ENCODE measurements at places on chromosomes 2 and 18.

DNA sequence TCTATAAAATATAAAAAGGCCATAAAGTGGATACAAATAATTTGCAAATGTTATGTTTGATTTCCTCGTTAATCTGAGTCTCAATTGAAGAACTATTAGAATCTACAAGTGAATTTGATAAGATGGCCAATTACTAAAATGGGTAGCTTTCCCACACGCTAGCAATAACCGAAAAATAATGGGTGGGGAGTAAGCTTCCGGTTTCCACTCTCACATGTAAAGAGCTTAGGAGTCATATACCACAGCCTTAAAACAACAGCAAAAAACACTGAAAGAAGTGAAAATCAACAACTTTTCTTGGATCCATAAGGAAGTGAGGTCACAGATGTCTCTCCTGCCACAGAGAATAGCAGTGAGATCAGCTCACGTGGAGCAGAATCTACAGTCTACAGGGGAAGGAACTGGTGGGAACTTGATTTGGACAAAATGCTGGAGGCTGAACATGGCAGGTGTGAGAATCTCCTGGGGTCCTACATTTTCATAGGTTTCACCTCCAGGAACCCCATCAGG lies 18.6 kb downstream of the THAP4 start:
- no peak for DNase-seq

- no peak for DNase-seq
Measured at GRCh38 chr2:134917888-134918525, 615 bp upstream of the CCNT2 start.

DNA sequence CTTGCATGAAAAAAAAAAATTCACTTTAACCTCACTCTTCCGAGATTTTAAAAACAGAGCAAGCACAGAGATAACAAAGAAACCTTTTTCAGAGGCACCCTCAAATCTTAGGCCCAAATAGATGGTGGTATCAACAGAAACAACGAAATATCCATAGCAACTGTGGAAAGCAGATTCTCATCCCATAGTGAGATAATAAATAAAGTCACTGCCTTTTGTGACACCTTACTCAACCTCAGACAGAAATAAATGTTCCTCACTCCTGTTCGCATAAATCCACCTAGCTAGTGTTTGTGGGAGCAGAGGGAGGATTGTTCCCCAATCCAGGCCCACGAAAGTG lies 60.9 kb upstream of the RTN4 start:
- no peak for DNase-seq

- DNase-seq = peak; percentile 65
Measured at GRCh38 chr2:172153156-172153555, 50.5 kb upstream of the DLX2 start.

DNA sequence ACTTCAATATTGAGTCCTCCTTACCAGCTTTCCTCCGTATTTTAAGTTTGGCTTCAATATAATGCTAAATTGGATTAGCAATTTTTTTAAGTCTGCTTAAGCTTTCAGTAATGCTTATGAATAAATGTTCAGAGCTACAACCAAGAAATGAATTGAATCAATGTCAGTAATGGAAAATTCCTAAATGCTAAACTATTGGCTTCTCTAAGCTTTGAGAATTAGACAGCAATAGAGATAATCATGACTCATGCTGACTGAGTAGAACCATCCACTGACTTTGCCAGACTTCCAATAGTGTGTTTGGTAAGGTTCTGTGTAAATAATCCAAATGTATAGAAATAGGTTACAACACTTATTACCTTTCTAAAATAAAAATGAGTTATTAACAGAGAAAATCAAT lies 8.9 kb upstream of the PDE1A start:
- DNase-seq = no peak

DNA sequence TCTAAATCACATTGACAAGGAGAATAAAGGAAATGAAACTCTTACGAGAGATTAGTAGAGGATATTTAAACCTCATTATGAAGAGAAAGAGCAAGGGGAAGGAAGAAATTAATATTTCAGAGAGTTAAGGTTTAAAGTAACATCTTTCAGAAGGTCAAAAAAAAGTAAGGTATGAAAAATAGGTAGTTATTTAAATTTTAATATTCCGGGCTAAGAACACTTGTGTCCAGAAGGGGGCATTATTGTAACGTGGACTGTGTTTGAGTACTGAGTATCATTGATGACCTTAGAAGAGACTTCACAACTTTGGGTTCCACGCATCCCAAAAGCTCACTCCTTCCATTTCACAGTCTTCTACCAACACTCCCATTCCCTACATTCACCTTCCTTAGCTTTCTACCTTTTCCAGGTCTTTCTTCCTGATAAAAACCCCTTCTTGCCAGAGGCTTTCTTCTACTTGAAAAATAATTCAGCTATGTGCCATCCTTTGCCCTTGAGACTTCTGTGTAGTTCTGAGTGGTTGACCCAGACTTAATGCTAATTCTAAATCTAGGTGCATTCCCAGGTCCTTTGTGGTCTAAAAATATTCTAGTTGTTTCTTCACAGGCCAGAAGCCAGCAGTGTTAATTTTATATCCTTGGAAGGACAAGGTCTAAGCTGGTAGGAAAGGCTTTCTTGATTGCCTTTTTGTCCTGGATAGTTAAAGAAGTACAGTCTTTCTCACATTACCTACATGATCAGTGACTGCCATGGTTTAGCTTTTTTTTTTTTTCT lies 16.5 kb downstream of the DYNC1I2 start:
- peak; percentile 53 for DNase-seq

GRCh38 chr2:192749611-192750200 lies 555.0 kb upstream of the TMEFF2 start:
- no peak for DNase-seq

GRCh38 chr2:172848519-172848918 lies 112.9 kb downstream of the RAPGEF4 start:
- no peak for DNase-seq

- no peak for DNase-seq
Measured at GRCh38 chr2:179694963-179695362, 166.4 kb downstream of the ZNF385B start.

DNA sequence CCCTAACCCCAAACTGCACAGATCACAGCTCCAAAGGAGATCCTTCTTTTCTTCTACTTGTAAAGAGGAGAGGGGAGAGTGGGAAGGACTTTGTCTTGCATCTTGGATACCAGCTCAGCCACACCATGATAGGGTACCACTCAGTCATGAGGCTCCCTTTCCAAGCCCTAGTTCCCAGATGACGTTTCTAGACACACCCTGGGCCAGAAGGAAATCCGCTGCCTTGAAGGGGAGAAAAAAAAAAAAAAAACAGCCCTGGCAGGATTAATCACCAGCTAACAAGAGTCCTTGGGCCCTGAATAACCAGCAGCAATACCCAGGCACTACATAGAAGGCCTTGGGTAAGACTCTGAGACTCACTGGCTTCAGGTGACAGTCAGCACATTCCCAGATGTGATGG lies 36.9 kb downstream of the ST8SIA3 start:
- no peak for DNase-seq

DNA sequence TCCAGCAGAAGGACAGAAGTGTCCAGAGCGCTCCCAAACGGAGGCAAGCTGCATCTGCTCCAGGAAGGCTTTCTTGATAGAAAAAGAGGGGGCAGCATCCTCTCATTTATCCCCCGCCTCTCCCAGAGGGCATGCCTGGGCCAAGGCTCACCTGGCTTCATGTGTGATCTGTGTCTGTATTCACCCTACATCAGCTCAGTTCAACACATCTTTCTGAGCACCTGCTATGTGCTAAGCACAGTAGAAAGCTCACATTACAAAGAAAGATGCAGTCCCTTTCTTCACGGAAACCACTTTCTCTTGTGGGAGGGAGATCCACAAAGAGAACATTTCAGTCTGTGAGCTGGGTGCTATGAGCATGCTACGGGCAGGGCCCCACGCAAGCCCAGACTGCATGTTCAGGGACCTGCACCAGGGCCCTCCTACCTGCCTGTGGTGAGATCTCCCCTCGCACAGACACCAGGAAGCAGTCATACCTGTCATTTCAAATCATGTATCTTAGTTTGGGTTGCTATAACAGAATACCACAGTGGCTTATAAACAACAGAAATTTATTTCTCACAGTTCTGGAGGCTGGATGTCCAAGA lies 90.7 kb downstream of the PDCL3 start:
- no peak for DNase-seq

GRCh38 chr2:64846177-64846576 lies 143.0 kb upstream of the SLC1A4 start:
- no peak for DNase-seq

DNA sequence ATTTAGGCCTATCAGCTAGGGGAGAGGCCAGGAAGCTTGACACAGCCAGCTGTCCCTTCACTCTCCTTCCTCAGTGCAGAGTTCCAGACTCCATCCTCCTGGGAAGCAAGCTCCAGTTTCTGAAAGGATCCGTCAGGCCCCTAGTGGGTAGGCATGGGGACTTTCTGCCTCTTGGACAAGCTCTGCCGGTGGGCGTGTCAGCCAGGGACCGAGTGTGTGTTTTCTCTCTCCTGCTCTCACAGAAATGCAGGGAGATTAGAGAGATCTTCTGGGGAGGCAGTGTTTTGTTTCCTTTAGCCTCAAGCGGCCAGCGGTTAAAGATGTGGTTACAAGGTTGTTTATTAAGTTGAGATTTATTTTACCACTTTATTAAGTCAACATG lies 29.9 kb upstream of the OTOS start:
- DNase-seq = no peak

- DNase-seq = no peak
Measured at GRCh38 chr18:5998907-5999306, 103.6 kb upstream of the TMEM200C start.

DNA sequence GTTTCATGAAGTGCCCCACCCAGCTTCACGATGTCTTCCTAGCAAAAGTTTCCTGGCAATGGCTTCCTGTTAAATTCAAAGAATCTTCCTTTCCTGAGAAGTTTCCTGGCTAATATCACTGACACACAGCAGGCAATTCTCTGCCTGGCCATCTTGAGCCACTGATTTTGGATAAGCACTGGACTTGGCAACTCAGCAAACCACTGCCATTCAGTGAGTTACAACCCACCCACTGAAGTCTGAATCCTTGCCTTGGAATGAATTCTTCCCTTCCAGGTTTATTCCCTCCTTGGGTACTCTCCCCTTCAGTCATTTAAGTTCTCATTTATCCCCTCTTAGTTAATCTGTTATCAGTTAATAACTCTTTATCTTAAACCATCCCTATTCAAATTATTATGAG lies 426.0 kb downstream of the MBD2 start:
- DNase-seq = no peak

DNA sequence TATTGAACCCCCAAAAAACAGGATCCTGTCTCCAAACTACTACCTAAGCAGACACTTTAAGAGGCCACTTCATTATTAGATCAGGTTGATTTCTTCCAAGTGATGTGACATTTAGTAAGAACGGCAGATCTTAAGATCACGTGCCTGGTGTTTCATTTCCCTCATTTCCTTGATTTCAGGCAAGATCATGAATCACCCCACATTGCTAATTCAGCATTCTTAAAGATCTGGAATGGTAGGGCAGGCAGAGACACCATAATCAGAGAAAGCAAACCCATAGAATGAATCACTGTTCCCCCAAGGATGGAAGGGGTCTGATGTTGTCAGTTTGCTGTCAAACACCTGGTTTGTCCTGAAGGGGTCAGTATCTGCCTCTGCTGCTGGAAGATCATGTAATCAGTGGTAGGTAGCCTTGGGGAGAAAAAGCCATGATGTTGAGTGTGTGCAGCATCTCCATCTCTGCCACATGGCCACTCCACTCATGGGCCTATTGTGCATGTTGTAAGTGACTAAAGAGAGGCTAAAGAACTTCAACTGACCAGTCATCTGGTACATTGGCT lies 133.9 kb downstream of the ARHGAP15 start:
- DNase-seq = peak; percentile 20

- DNase-seq = no peak
Measured at GRCh38 chr2:228866781-228867180, 404.3 kb downstream of the PID1 start.

DNA sequence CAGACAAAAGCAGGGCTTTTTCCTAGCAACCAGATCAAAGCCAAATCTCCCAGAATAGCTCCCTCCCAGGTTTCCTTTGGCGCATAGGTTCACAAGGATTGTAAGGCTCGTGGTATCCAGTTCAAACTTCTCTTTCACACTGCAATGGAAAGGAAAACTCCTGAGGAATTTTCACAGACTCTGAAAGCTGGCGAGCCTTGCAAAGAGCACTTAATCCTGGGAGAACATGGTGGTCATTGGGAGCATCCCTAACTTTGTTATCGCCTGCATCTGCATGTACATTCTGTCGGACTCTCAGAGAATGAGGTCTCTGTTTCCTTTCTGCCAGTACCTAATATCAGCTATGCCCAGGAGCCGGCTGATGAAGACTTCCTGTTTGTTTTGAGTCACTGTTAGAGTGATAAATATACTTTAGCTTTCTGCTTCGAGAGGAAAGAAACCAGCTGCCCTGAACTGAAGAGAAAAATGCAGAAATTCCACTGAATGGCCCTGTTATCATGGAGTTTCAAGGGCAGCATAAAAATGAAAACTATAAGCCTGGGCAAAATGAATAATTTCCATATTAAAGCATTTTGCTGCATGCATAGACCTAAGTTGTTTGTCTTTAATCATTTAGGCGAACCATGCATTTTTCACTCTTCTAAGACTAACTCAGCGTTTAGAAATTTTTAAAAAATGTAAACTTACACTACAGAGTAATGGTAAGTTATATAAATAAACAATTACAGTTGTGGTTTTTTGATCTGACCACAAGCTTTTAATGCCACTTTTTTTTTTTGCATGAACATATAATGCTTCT lies 76.4 kb upstream of the ZEB2 start:
- DNase-seq = peak; percentile 77

DNA sequence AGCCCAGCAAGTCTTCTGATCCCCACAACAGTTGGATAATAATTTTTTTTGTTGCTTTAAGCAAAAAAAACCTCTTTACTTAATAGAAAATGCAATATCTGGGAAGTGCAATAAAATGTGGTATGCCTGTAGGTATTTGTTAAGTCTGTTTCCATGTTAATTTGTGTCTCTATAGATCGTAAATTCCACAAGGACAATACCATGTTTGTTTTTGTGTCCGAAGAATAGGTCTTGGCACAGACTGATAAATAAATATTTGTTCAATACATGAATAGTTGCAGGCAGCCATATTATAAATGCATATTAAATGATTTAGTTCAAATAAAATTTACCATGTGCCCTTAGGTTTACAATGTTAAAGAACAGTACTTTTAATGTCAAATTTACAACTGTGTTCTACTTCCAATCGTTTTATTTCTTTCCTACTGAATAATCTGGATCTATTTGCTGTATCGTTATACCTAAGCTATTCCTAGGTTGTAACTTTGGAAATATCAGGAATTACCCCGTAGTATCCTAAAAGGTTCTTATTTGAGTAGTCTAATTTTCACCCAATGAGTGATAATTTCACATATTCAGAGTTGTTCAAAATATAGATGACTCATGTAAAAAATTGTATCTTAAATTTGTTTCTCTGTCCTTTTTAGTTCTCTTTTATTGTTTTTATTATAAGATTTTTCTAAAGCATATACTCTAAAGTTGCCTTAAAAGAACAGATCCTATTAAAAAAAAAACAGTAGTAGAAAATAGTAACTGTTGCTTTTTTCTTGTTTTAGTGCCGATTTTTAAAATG lies 151.8 kb downstream of the EHBP1 start:
- DNase-seq = no peak

GRCh38 chr2:32009516-32010256 lies 1.1 kb downstream of the MEMO1 start:
- DNase-seq = peak; percentile 31
